Cerebellum (tissue), 4 donors: ENCODE measurements at places on chromosomes 2 and 18. TPM values are rescaled to one million over a fixed set of nuclear protein-coding genes. Genes with fewer than 3 reads are reported as not detected.

DRC1 gene
- total RNA-seq: 2.6 TPM

GPAT2 gene
- total RNA-seq: 1.2 TPM

TEKT4 gene
- total RNA-seq: 0.27 TPM

HJURP gene
- total RNA-seq: 8.0 TPM

B4GALT6 gene
- 18.0 TPM for total RNA-seq

ZSWIM2 gene
- 0.18 TPM for total RNA-seq

DTNA gene
- total RNA-seq: 86.1 TPM

LIPG gene
- total RNA-seq: 10.0 TPM

PROKR1 gene
- 2.7 TPM for total RNA-seq

POTEI gene
- total RNA-seq: 0.27 TPM

KIF5C gene
- total RNA-seq: 340 TPM

MYO5B gene
- total RNA-seq: 5.5 TPM

GRCh38 chr2:76330865-76331264 is 620.1 kb upstream of the GCFC2 start:
- DNase-seq: no peak

- DNase-seq: no peak
Measured at GRCh38 chr2:10297959-10298531, 4.7 kb upstream of the HPCAL1 start.

- DNase-seq: no peak
Measured at GRCh38 chr2:70558195-70558808, 4.7 kb upstream of the TGFA start.

DNA sequence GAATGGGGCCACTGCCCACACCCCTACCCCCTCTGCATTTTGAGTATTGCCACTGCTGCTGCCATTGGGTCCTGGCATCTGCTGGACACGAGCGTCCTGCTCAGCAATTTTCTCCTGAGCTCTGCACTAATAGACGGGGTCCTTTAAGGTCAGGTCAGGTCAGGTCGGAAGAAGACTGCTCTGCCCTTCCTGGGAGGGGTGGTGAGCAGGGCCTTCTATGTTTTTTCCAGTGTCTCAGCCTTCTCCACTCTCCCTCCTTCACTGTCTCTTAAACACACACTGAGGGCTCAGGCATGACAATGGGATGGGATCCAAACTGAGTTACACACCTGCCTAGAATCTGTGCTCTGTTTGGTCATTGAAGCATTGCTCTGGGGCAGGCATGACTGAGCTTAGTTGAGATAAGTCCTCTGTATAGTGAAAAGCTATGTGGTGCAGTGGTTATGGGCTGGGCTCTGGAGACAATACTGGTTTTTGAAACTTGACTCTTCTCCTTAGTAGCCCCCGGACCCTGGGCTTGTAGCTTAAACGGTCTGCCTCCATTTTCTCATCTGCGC is 10.6 kb downstream of the MYO1B start:
- DNase-seq: no peak

DNA sequence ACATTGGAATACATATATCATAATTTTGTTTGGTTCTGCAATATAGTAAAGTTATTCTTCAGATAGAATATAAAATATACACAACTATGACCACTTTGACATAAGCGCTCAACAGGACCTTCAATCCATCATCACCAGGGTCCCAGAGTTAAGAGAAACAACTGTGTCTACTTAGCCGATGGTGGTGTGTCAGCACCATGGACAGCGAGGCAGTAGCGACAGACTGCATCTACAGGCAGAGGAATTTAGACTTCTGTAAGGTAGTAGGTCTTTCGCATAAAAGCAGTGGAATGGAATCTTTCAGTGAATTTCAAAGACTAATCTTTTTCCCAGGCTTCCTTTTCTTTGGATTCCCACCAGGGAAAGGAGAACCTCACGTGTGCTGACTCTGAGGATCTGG is 20.5 kb upstream of the LRPPRC start:
- no peak for DNase-seq

DNA sequence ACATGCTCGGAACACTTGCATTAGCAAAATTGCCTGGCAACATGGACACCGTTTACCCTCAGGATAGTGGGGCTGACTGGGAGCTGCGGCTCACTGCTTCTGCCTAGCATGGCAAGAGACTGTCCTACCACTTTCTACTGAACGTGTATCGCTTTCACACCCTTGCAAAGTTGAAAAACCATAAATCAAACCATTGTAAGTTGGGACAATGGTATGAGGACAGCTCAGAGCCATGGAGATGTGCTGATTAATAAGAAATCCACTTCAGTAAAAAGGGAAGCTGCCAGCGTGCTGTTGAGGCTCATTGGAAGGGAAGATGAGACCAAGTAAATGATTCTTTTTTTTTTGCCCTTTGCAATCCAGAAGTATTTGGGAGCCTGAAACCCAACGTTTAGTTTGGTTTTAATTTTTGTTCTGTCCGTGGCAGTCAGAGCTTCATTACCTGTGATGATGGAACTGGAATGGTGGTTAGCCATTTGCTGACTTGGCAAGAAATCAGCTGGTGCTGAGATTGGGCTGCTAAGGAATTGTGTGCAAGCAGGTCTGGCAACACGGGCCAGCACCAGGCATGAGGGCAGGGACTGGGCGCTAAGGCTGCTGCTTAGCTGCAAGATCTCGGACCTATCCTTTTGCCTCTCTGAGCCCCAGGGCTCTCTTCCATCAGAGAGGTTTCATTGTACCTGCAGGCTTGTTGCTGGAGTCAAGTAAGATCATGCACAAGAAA is 75.5 kb upstream of the HS6ST1 start:
- peak; percentile 58 for DNase-seq

- no peak for DNase-seq
Measured at GRCh38 chr2:130850788-130851623, 14.3 kb downstream of the ARHGEF4 start.

DNA sequence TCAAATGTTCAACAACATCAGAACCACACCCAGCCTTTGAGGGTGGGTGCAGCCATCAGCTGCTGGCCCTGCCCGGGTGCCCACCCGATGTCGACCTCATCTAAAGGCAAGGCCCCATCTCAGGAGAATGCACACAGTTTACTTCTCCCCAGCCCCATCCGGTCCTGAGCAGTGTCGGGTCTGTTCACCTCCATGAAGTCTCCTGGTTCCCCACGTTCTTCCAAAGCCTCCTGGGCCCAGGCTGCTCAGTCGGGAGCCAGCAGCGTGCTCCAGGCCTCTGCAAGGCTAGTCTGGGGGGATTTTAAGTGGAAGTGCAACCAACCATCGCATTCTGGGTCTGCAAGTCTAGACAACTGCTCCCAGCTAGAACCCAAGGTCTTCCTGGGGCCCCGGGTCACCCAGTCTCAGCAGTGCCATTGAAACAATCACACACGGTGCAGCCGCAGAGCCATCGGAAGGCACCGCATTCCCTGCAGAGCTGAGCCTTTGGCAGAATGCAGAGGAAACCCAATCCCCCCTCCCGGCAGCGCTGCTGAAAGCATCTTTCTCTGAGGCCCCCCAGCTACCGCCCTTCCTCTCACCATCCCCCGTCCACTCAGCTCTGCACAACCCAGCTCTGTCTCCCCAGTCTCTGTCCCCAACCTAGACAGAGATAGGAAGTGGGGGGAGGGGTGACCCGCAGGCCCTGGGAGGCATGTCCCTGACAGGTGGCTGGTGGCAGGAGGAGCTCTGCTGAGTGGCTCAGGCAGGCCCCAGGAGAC is 8.5 kb downstream of the ESPNL start:
- DNase-seq: no peak

GRCh38 chr2:229431327-229431954 is 160.4 kb upstream of the PID1 start:
- no peak for DNase-seq

DNA sequence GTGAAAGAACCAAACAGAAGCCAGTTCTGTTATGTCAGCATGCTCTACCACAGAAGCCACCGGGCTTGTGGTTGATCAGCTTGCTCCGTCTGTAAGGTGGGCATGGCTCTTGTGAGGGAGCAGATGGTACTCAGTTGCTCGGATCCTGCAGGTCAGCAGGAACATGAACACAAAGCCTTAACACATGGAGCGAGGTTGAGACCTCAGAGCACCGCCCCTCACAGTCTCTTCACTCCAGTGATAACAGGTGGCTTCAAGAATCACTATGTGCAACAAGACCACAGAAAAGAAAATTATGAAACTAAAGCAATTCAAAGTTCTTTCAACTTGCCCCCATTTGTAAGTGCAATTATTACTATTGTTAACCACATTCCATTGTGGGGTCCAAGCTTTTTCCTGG is 72.1 kb downstream of the OSBPL6 start:
- peak; percentile 32 for DNase-seq

DNA sequence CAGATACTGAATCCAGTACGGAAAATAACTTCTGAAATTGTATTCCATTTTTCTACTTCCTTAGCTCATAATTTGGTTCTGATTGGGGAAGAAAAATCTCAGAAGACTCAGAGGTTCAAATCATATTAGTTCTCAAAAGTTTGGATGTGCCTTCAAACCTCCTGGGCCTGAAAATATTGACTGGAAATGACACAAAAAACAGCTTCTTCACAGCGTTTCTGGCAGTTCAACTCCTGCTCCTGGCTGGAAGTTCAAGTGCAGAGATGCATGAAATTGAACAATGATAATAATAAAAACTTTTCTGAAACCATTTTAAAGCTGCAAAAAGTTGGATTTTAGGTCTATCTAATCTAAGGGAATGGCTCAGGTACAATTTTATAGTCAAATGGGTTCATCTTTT is 1459.9 kb upstream of the CELF4 start:
- DNase-seq: no peak

DNA sequence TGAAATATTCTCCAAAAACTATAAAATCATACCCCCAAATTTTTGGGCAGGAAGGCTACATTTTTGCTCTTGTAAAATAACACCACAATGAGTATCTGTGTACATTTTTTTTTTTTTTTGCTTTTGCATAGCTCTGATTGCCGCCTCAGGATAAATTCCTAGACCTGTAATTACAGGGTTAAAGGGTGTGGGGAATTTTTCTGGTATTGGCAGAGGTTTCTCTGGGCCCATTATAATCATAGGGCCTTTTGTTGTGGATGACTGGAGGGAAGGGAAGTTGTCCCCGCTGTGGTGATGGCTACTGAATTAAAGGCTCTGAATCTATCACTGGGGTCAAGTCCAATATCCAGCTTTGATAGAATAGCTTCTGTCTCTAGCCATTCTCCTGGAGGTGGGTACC is 26.6 kb downstream of the CCDC195 start:
- no peak for DNase-seq

GRCh38 chr2:52536929-52537460 is 1230.6 kb upstream of the CHAC2 start:
- DNase-seq: no peak

DNA sequence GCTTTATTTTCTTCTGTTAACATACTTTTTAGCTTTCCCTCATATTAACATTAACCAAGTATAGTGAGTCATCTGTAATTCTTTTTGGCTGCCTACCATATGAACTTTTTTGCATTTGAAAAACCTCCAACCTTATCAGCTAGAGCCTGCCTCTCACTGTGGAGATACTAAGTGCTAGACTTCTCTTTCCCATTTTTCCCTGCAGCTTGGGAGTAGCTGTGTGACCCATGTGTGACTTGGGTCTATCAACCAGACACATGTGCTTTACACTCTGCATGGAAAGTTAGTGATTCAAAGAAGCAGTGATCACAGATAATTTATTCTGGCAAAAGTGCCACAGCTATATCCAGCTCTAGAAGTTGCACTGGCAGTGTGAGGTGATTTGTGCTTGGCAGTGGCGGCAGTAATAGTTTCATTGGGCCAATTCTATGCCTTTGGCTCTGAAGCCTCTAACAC is 36.3 kb downstream of the PREPL start:
- no peak for DNase-seq

DNA sequence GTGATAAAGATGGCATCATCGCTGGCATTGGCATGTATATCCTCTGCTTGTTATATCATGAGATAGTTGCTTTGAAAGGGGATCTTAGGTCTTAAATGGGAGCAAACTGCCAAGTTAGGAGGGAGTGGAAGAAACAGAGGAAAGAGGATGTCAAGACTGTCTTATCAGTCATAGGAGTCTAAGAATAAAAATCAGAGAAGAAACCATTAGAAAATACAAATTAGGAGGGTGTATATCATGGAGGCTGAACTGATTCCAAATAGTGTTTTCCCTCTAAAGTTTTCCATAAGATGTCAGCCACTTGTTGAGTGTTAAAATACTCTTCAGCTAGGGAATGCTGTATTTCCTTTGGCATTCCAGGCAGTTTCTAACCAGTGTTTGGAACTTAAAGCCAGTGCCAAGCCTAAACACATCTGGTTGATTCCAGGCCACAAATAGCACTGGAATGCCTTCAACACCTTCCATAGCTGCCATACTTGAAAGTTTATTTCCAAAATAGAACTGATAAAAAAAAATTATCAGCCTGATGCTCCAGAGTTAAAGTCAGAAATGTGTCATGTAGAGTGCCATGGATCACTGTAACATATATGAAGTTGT is 129.4 kb downstream of the ZEB2 start:
- no peak for DNase-seq

- no peak for DNase-seq
Measured at GRCh38 chr18:36314098-36314497, 16.6 kb downstream of the FHOD3 start.

- no peak for DNase-seq
Measured at GRCh38 chr2:189144700-189145211, 34.8 kb downstream of the COL5A2 start.

DNA sequence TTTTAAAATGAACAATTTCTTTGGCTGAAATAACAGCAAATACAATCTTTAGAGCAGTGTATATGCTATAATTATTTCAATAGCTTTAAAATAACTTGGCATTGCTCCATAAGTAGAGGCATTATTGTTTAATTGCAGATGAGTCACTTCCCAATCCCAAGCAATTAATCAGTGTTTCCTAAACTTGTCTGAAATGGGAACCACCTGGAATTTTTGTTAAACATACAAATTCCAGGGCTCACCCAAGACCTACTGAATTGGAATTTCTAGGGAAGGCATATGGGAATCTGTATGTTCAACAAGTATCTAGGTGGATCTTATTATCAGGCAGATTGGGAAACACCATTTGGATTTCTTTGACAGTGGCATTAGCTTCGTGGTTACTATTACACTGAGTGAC is 27.1 kb upstream of the FMNL2 start:
- DNase-seq: no peak

DNA sequence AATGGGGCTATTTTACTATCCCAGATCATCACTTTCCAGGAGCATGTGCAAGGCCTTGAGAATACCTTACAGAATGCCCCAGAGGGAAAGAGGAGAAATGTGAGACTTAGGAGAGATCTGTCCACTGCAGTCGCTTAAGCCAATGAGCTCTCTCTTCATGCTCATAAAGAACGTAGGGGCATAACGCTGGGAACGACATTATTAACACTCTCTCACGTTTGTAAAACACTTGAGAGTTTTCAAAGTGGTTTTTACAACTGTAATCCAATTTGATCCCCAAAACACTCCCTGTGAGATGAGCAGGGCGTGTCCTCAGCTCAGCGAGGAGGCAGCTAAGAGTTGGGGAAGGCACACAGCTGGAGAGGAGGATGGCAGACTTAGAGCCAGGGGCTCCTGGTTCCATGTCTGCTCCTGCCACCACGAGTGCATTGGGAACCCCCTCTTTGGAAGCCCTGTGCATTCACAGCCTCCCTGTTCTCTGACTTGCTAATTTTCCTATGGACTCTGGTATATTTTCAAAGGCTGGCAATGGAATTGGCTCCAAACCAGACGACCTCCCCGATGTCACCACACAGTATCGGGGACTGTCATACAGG is 97.4 kb downstream of the PLB1 start:
- no peak for DNase-seq
